ENCODE measurements at places on chromosomes 13 and 19.

DNA sequence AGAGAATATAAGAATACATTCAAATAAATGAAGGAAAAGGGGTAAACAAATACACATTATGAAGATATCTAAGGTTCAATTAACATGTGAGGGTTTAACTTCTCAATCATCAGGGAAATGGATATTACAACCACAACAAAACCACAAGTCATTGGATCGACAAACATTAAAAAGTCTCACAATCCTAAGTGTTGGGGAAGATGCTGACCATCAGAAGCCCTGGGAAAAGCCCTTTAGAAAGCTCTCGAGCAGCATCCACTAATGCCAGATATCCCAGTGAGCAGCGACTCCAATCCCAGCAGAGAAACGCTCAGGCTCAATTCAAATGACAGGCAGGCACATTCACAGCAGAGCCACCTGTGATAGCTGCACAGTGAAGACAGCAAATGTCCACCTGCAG is 3.1 kb downstream of the TPRX1 start:
- DNase-seq = no peak

- DNase-seq = no peak
Observed at GRCh38 chr13:76379341-76380105, 506.7 kb downstream of the KCTD12 start.

DNA sequence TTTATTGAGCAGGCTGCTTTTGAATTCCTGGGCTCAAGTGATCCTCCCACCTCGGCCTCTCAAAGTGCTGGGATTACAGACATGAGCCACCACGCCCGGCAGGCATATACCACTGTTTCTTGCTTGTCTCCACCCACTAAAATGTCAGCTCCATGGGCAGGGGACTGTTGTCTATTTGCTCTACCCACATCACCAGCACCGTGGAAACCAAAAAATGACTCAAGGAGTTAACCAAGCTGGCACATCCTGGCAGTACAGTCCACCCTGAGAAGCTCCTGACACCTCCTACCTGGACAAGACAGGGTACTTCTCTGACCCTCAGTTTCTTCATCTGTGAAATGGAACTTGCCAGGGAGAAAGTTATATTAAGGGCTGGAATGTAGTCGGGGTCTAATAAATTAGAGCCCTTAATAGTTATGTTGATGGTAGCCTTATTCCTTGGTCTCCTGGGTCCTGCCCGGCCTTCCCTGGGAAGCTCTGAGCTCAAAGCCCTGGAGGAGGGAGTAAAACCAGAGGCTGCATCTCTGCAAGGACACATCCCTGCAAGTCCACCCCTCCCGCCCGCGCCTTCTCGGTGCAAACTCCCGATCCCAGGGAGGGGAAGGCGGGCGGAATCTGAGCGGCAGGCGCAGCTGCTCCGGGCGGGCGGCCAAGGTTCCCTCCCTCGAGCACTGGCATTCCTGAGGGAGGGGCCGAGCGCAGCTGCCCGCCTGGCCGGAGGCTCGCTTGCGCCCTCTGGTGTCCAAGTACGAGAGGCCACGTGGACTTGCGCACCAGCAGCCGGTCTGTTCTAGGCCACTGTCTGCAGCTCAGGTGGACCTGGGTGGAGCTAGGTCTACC is 14.1 kb downstream of the RDH8 start:
- DNase-seq = peak; percentile 91

GRCh38 chr19:57818378-57818777 is 3.7 kb upstream of the ZNF552 start:
- DNase-seq = no peak

- DNase-seq = no peak
Observed at GRCh38 chr19:2534423-2535013, 58.6 kb downstream of the GADD45B start.

- no peak for DNase-seq
Observed at GRCh38 chr13:24202215-24202614, 41.7 kb downstream of the SPATA13 start.

DNA sequence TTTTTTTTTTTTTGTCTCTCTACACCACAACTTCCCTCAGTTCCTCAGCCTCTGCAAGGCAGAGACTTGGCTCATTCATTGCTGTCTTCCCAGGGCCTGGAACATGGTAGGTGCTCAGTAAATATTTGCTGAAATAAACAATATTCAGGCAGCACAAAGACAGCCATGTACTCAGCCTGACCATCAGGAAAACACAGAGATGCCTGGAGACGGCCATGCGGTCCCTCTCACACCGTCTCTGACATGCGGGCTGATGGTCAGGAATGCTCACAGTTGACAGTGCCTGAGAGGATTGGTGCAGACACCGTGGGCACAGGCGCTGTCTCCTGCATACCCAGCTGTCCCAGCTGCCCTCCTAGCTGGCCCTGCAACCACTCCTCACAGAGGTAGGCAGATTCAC is 924 bp downstream of the PRAM1 start:
- no peak for DNase-seq

DNA sequence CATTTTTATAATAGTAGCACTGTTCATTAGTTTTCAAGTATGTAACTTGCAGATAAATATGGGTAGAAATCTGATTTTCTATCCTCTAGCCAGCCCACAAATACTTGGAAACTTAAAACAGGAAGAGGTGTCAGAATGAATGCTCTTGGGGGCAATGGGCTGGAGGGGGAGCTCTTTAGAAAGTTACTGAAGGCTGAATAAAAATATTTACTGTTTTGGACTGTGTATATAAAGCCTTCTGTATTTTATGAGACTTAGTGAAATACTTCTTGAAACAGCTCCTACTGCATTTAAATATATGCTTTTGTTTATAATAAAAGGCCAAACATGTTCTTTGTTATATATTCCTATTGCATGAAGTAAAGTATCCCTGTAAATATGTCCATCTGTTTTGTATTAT is 138.8 kb downstream of the RGCC start:
- DNase-seq = no peak

- DNase-seq = peak; percentile 68
Observed at GRCh38 chr19:33227242-33227650, 1.6 kb upstream of the SLC7A10 start.

DNA sequence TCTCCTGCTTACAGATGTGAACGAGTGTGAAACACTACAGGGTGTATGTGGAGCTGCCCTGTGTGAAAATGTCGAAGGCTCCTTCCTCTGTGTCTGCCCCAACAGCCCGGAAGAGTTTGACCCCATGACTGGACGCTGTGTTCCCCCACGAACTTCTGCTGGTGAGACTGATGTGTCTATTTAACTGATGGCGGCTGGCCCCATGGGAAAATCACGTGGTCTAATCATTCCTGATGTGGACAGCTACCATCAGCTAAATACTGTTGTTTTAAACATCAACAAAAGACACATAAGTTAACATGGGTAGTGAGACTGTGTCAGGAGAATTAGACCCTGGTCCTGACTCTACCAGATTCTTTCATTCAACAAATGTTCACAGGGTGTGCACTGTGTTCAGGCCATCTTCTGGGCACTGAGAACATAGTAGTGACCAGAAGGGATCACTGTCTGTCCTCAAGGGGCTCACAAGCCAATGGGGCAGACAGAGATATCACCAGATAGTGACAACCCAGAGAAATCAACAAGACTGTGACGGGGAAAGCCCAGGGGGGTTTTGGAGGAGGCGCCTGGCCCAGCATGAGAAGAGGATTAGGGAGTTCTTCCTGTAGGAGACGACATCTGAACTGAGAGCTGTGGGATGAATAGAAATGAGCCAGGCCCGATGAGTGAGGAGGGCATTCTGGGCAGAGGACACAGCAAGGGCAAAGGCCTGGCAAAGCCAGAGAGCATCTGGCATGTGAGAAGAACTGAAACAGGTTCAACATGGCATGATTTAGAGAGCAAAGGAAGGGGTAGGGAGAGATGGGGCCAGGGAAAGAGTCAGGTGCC is 18.4 kb downstream of the LTBP4 start:
- DNase-seq = no peak

GRCh38 chr13:44627441-44627840 is 51.3 kb upstream of the TSC22D1 start:
- DNase-seq = no peak

- DNase-seq = no peak
Observed at GRCh38 chr13:90246687-90247345, 1100.7 kb upstream of the MIR17HG start.

- no peak for DNase-seq
Observed at GRCh38 chr19:30653646-30654386, 281.6 kb downstream of the ZNF536 start.

GRCh38 chr13:40261336-40261735 is 405.1 kb downstream of the FOXO1 start:
- DNase-seq = no peak

- DNase-seq = no peak
Observed at GRCh38 chr19:42422901-42423461, 4.2 kb downstream of the LIPE start.

DNA sequence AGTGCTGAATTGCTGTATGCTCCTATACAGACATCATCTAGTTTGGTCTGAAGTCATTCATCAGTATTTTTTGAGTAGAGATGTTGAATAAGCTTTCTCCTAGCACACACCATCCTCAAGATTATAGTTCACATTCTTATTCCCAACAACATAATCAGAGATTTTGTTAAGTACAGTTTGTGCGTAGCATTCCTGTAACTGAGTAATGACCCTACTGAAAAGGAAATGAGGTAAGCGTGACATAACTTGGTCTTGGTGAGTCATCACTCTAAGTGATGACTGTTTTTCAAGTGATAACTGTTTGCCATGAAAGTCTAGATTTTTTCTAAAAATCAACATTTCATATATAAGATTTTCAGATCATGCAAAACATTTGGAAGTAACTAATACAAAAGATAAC is 18.5 kb upstream of the FAM216B start:
- DNase-seq = no peak

DNA sequence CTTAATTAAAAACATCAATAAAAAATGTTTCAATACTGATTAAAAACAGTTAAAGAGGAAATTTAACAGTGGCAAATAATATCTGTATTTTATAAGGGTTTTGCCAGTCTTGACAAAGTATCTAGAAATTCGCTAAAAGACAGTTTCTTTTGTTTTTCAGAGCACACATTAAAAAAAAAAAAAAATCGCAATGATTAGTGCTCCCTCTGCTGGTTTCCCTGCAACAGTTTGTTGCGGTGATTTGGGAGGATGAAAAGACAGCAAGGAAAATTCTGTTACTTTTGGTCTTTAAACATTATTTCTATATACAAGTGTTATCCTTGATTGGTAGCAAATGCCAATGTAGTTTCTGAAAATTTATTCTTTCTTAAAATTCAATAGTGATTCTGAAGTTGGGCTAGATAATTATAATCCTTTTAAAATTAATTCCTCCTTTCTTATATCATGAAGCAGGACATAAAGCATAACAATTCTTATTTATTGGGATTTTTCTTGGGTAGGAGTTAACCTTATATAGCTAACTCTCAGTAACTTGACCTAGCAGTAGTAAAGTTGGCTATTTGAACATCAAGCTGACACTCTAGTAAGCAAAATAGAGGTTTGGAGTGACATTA is 23.1 kb upstream of the SPRY2 start:
- DNase-seq = no peak

DNA sequence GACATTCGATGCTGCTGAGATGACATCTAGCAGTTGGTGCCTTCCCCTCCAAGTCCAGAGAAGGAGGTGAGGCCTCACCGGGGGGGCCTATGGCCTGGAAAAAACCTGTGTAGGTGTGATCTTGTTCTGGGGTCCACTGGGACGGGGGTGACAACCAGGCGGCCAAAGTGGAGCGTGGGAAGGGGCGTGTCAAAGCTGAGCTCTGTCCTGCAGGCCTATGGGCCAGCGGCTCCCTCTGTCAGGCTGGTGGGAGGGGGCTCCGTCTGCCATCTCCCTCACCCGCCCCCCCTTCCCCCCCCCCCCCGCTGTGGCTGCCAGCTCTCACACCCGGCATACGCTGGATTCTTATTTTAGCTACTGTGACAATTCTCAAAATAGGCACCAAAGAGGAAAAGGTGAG is 56.7 kb upstream of the UQCRFS1 start:
- DNase-seq = peak; percentile 20

DNA sequence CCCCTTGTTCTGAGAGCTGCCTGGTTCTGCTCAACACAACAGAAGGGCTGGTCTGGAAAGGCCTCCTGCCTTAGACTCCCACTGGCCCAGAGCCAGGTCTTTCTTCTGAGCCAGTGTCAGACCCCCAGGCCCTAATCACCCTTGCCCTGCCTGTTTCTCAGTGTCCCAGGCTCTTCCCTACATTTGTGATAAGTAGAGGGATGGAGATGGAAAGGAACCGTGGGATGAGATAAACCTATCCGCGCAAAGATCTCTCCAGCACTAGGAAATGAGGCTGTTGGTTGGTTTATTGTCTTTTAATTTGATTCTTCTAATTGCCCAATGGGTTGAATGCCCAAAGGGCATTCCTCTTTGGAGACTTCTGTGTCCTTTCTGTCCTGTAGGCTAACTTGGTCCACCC is 470.0 kb downstream of the TSHZ3 start:
- DNase-seq = no peak

DNA sequence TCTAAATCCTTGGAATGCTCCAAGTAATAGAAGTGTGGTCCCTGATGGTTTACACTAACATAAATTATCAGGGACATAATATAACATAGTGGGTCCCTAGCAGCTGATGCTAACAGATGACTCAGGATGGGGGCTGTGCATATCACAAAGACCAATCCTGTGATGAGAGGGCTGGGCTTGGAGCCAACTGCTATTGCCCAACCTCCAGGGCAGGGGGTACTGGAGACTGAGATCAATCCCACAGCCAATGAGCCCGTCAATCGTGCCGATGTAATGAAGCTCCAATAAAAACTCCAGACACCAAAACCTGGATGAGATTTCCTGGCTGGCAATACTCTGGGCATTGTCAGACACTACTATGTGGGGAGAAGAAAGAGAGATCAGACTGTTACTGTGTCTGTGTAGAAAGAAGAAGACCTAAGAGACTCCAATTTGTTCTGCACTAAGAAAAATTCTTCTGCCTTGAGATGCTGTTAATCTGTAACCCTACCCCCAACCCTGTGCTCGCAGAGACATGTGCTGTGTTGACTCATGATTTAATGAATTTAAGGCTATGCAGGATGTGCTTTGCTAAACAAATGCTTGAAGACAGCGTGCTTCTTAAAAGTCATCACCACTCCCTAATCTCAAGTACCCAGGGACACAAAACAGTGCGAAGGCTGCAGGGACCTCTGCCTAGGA is 33.4 kb downstream of the ABCC4 start:
- no peak for DNase-seq

GRCh38 chr19:18278521-18279265 is 2.7 kb downstream of the JUND start:
- DNase-seq = no peak

GRCh38 chr13:59439776-59440428 is 723.8 kb downstream of the DIAPH3 start:
- no peak for DNase-seq

DNA sequence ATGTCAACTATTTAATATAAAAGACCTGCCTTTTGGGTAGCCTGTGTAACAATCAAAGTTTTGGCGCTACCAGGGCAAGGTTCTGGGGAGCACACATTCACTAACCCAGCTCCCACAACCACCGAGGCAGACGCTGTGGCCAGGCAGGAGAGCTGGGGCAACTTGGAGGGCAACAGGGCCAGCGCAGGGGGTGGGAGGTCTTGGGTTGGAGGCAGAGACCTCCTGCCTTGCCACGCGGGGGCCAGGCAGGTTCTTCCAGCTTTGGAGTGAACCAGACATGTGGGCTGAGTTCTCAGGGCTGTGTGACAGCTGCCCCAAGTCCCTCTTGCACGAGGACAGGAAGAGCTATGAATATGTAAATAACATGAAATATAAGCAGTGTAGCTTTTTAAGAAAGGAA is 30.3 kb upstream of the MCF2L start:
- no peak for DNase-seq

Data from upper lobe of left lung (tissue), 6 donors.